NCI-H69 (cell line): ENCODE measurements at places on chromosomes 5 and 9.

DNA sequence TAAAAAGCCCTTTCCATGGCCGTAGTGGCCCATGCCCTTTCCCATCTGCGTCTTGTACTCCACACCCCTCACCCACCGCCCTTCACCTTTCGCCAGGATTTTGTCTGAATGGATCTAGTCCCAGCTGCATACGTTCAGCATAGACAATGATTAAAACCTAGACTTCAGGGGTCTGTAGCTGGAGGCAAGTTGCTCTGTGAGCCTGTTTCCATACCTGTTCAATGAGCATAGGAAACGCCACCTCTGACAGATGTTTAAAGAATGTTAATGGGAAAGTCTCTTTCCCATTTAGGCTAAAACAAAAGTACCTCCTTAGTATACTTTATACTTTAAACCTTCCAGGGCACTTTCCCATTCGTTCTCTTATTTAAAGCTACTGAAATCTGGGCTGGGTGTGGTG is 105.7 kb downstream of the SPRY4 start:
- DNase-seq = no peak

DNA sequence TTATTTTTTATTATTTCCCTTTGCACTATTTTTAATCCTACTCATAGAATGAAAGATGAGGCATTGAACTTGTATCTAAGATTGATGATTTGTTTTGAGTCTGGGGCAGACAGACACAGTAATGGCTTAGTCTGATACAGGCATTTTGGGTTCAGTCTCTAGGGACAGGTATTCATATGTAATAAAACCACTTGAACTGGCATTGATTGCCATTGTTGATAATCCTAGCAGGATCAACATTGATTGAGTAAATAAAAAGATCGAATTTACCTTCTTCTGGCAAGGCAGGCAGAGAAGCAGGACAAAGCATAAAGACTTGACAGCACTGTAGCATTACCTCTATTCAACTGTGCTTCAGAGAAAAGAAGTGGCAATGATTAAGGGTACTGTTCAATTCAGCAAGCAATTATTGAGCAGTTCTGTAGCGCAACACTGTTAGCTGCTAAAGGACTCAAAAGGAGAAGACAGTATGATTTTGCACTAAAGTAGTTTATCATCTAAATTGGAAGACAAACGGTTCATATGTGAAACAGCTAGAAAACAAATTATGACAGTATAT is 144.4 kb downstream of the COMMD10 start:
- DNase-seq = peak; percentile 88

DNA sequence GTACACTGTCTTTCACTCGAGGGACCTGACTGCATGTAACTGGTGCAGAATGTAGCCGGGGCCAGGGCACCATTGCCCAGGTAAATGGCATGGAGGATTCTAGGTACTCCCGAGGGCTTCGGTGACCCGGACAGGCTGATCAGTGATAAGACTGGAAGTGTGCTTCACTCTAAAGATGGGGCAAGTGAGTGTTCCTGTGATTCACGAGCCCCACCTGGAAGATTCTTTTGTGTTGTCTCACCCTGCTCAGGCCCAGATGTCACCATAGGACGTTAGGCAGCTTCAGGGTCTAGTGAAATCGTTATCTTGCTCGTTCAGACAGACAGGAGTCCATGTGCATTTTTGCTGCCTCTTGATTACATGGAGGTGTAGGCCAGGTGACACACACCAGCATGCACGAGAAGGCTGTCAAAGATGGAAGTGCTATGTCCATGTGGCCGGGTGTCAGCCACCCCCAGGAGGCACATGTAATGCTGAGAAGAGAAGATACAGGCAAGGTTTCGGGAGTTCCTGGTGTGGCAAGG is 73.9 kb downstream of the WNK2 start:
- DNase-seq = no peak

GRCh38 chr9:128428644-128429512 is 8.2 kb downstream of the CERCAM start:
- no peak for DNase-seq

DNA sequence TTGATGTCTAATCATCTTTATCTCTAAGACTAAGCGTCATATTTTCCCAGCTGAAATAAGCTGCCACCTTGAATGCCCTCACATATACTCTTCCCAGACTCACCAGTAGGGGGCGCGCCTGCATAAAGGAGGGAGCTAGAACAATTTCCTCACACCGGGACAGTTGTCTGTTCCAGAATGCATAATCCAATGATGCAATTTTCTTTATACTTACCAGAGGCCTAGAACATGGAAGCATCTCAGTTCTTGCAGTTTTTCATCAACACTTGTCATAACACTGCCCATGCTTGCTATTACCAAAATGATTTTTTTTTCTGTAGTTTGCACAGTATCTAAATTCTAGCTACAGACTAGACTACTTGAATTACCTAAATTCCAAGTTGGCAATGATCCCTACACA is 203.9 kb downstream of the FRMD3 start:
- peak; percentile 85 for DNase-seq

DNA sequence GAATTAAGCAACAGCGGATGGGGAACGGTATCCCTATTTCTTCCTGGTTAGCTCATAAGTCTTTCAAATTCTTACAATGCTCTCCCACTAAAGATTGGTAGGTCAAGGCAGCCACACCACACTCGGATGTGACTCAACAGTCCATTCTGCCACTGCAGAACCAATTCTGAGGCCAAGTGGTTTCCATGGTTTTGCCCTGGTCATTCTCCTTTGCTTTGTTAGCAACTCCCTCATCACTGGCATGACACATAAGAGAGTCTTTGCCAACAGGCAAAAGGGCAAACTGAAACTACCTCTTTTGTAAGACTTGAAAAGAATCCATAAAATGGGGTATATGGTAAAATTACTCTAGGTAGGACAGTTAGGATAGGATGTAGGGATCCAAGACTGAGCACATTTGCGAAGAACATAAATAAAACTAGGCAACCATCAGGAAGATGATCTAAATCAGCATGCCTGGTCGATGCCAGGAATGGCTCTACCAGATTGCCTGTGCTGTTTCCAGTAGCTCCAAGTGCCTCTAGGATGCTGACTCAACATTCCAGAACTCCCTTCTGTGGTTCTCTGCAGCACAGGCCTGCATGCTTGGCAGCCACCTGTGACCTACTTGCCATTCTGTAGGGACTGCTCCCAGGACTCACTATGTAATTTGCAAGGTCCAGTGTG is 105.4 kb downstream of the DCP2 start:
- no peak for DNase-seq

DNA sequence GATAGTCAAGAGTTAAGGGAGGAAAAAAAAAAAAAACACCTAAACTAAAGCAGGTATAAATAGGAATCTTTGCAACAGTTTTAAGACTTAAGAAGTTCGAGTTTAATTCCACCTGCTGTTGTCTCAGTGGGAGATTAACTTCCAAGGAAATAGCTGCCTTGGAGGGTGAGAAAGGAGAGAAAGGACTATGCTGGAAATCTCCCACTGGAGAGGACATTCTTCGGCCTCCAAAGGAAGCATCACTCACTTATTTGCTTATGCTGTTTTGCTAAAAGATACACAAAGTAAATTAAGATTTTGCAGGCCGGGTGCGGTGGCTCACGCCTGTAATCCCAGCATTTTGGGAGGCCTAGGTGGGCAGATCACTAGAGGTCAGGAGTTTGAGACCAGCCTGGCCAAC is 317.9 kb upstream of the MPDZ start:
- no peak for DNase-seq
